ENCODE measurements at places on chromosomes 1 and 21.

DNA sequence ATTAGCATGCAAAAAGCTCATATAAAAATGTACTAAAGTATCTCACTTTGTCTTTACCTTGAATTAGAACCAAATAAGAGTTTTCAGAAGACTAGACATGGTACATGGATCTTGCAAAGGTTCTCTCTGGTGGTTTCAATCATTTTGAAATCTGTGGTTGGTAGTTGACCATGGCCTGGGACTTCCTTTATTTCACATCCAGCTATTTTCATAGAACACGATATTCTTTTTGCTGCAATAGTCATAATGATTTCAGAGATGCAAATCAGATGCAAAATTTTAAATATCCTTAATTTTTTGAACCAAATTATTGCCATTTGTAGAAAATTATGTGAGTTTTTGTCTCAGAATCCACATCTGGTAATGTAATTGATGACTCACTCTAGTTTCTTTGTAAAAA, 375.1 kb upstream of the ZP4 start:
- DNase-seq: no peak

- peak; percentile 98 for DNase-seq
Measured at GRCh38 chr1:42846257-42847110, at the start of gene ZNF691. ZNF691 (plus strand) TSS chr1:42846613; CDS start chr1:42849659, 3,046 bp downstream.

DNA sequence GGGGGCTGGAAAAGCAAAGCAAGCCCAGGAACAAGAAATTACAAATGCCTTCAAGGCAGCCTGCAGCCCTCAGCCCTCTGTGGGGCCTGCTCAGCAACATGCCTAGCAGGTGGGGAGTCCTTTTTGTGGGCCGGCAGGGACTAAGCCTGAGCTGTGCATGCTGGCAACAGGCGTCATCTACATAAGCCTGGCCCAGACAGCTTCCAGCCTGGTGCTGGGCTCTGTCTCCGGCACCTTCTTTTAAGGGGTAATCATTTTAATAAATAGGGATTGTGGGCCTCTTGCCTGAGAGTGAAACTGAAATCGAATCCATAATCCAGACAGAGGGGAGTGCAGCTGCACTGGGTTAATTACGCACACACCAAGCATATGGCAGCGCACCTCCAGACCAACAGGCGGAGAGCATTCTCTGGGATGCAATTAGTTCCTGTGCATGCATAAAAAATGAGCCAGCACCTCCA, 96.6 kb downstream of the DDX20 start:
- no peak for DNase-seq

DNA sequence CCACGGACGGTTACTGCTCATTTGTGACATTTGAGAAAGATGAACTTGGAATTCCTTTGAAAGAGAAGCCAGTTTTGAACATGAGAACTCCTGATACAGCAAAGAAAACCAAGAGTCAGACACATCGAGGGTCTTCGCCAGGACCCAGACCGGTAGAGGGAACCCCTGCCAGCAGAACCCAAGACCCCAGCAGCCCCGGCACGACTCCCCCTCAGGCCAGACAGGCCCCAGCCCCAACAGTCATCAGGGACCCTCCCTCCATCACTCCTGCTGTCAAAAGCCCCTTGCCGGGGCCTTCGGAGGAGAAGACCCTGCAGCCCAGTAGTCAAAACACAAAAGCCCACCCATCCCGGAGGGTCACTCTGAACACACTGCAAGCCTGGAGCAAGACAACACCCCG, 27.7 kb downstream of the CHAF1B start:
- DNase-seq: no peak

GRCh38 chr1:97745912-97746311, 174.9 kb downstream of the DPYD start:
- DNase-seq: peak; percentile 62

- no peak for DNase-seq
Measured at GRCh38 chr1:167716000-167716271, 5.8 kb upstream of the MPZL1 start.

- DNase-seq: peak; percentile 17
Measured at GRCh38 chr1:211236633-211237320, 22.4 kb upstream of the RCOR3 start.

- DNase-seq: peak; percentile 47
Measured at GRCh38 chr1:185238447-185238846, 78.6 kb downstream of the IVNS1ABP start.

GRCh38 chr1:22239378-22239777, 96.5 kb upstream of the WNT4 start:
- DNase-seq: no peak

- DNase-seq: no peak
Measured at GRCh38 chr1:167186771-167187170, 33.9 kb upstream of the POU2F1 start.

- no peak for DNase-seq
Measured at GRCh38 chr1:2054560-2054959, 4.3 kb downstream of the PRKCZ start.

GRCh38 chr1:33055210-33056008, 18.7 kb upstream of the AK2 start:
- DNase-seq: peak; percentile 87

GRCh38 chr1:176994931-176995596, 169.4 kb downstream of the ASTN1 start:
- DNase-seq: no peak

GRCh38 chr21:20999659-21000058, 1.4 kb downstream of the NCAM2 start:
- peak; percentile 49 for DNase-seq

GRCh38 chr1:112146201-112146715, 156.8 kb upstream of the KCND3 start:
- DNase-seq: no peak

DNA sequence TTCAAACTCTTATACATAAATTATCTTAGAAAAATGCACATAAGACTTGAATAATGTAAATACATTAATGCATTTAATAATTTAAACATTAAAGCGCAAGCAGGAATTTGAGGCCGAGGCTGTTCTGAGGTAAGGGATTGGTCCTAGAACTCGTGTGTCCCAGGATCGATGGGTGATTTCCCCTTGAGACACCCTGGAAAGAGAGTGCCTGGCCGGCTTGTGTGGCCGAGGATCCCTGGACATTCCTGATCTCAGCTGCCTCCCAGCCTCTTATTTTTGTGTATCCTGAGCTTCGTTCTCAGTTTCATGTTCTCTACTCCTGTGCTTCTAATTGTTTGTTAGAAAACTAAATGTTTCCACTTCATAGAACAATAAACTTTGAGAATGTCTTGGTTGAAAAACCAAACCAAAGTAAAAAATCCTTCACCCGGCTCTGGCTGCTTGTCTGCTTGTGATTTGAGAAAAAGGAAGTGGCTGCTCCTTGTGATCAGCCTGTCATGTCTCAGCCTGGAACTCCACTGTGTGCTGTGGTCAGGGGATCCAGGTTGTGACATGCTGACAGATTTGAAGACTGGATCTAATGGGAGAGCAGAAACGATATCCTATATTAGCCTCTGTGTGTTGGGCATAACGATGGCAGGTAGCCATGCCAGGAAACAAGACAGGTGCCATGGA, 40.7 kb downstream of the PEX14 start:
- DNase-seq: no peak

GRCh38 chr1:214634267-214634666, 31.3 kb downstream of the CENPF start:
- no peak for DNase-seq
